ENCODE measurements at places on chromosomes 2 and 18.
A peak's percentile ranks its signal among the peaks of the same experiment; 100 is the strongest.

- DNase-seq: no peak
Observed at GRCh38 chr2:205133544-205133943, 548.8 kb upstream of the NRP2 start.

- DNase-seq: no peak
Observed at GRCh38 chr2:157735532-157735931, 106.9 kb upstream of the ACVR1C start.

- no peak for DNase-seq
Observed at GRCh38 chr2:201343559-201343958, 13.6 kb downstream of the FLACC1 start.

DNA sequence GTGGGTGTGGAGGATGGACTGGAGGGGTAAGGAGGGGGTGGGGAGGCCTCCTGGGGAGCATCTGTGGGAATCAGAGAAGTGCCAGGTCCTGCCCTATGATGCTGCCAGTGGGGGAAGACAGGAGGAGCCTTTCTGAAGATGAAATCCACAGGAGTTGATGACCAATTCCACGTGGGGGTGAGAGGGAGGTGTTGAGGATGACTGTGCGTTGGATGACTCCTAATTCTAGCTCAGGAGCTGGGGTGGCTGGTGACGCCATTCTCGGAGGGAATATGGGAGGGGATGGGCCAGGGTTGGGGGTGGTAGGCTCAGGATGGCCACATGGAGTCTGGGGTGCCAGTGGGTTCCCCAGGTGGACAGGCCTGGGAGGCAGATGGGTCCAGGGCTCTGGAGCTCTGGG lies 32.3 kb downstream of the EMX1 start:
- no peak for DNase-seq

DNA sequence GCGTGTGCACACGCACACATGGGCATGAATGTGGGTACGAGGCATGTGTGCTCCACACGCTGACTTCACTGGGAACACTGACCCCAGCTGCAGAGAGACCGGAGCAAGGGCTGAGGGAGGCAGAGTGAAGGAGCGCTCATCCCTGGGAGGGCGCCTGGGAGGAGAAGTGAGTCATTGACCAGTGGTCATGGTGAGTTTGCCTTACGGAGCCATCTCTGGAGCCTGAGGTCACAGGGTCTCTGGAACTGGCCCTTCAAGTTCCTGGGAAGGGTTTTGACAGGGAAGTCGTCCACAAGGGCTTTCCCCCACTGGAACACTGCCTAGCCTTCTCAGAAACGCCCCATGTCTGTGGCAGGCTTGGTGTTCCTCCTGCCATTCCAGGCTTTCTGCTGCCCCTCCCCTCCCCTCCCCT lies 14.3 kb upstream of the TMEM185B start:
- DNase-seq: no peak

GRCh38 chr2:192480984-192481383 lies 286.3 kb upstream of the TMEFF2 start:
- no peak for DNase-seq

GRCh38 chr18:74141667-74142066 lies 6.0 kb downstream of the FBXO15 start:
- no peak for DNase-seq

DNA sequence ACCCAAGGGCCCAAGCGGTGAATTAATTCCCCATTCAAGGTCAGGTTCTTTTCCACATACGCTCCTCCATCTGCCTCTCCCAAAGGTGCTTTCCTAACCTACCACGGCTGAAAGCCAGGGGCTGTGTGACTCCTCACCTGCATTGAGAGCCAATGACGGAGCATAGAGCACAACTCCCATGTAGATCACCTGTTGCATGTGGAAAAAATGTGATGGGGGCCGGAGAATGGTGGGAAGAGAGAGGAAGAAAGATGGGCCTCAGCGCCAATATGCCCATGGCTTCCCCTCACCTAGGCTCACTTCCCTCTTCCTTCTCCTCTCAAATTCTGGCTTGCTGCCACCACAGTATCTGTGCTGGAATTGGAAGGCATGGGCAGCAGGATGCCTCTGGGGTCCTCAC lies 5.5 kb upstream of the ATRAID start:
- DNase-seq: no peak

DNA sequence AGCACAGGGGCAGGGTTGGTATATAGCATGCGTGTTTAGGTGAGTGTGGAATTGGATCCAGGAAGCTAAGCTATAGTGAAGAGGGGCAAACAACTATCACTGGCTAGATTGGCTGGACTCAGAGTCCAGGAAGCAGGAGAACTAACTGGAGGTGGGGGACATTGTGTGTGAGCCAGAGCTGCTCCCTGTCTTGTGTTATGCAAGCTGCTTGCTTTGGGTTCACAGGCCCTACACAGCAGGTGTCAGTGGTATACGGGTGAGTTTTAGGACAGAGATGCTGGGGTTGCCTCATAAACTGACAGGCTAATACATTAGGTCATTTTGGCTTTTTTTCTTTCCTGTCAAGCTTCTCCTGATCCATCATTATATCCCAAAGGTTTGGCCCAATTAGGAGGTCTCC lies 87.5 kb downstream of the CCDC85A start:
- DNase-seq: no peak

DNA sequence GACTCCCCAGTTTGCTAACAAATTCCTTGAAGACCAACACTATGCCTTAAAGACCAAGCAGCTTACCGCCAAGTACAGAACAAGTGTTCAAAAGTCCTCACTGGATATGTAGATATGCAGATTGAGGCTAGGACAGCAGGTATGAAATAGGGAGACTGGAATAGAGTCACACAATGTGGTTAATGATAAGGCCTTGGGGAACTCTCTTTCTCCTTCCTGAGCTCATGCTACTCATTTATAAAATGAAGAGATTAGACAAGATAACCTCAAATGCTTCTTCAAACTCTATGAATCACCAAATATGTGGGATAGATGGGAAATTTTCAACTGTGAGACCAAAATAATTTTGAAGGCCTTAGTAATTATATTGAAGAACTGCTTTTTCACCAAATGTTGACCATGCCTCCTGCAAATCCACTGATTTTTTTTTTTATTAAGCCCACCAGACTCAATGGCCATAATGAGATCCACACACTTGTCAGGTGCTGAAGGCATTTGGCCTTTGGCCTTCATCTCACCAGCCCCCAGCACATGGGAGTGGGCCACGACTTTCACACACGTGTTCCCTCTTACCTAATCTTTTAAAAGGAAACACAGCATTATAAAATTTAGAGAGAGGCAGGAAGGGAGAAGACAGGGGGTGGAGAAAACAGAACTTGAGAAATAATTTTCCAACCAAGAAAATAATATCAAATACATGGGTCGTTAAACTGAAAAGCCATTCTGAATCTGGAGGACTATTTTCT lies 181.5 kb downstream of the EN1 start:
- no peak for DNase-seq

GRCh38 chr2:169086893-169087467 lies 17.6 kb downstream of the DHRS9 start:
- DNase-seq: no peak

DNA sequence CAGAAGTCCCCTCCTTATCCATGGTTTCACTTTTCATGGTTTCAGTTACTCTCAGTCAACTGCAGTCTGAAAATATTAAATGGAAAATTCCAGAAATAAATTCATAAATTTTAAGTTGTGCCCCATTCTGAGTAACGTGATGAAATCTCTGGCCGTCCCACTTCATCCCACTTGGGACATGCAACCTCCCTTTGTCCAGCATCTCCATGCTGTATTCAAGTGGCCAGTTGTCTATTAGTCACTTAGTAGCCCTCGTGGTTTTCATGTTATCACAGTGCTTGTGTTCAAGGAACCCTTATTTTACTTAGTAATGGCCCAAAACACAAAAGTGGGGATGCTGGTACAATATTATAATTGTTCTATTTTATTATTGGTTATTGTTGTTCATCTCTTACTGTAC lies 18.0 kb upstream of the DAPL1 start:
- DNase-seq: no peak

DNA sequence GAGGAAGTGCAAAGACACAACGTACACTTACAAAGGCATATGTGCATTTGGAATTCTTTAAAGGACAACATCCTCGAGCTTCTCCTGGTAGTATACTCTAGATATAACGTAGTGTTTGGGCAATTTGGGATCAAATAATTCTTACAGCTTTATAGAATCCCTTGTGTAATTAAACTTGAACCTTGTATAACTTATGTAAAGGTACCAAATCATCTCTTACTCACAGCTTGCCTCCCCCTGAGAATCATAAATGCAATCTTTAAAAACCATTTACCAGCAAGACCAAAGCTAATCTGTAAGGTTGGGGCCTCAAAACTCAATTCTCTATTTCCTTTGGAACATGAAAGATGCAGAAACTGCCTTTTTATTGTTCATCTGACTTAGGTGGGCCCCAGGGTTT lies 12.2 kb upstream of the TNP1 start:
- DNase-seq: no peak

DNA sequence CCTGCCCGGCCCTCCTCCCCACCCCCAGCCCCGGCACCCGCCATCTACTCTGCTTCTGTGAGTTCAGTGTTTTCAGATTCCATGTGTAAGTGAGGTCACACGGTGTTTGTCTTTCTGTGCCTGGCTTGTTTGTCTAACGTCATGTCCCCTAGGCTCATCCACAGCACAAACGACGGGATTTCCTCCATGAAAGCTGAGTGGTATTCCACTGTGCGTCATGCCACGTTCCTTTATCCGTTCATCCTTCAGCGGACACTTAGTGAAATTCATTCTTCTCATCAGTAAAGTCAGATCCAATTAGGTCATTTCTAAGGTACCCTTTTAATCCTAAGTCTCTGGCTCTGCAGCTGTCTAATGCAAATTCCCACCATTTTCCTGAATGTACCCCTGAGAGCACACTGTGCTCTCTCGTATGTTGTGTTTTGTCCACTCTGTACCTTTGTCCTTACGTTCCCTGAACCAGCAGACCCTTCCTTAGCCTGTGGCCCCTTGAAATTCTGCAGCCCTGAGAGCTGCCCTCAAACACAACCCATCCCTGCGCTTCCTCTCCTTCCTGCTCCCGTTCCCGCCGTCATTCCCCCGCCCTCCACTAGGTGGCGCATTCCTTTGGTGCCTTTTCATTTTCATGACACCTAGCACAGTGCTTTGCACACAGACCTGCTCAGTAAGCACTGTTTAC lies 44.1 kb downstream of the TRAPPC12 start:
- DNase-seq: peak; percentile 17

DNA sequence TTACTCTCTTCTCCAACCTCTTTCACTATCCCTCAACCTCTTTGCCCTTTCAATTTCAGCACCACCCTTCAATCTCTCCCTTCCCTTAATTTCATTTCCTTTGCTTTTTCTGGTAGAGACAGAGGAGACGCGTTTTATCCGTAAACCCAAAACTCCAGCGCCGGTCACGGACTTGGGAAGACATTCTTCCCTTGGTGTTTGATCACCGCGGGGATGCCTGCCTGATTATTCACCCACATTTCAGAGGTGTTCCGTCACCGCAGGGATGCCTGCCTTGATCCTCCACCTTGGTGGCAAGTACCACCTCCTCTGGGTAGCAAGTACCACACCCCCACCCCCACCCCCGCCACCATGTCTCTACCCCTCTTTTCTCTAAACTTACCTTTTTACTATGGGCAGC lies 669.4 kb upstream of the PKDCC start:
- DNase-seq: no peak

DNA sequence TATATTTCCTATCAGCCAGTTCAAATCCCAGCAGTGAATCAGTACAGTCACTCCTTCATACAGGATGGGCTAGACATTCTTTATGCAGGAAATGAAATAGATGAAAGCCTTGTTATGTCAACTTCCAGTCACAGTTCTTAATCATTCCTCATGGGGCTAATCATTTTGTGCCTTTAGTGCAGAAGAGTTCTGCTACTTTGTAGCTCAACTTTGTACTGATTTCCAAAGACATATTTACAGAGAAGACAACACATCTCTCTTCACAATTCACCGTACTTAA lies 593.9 kb upstream of the NETO1 start:
- DNase-seq: no peak

- no peak for DNase-seq
Observed at GRCh38 chr2:88159955-88160415, 10.2 kb upstream of the THNSL2 start.

DNA sequence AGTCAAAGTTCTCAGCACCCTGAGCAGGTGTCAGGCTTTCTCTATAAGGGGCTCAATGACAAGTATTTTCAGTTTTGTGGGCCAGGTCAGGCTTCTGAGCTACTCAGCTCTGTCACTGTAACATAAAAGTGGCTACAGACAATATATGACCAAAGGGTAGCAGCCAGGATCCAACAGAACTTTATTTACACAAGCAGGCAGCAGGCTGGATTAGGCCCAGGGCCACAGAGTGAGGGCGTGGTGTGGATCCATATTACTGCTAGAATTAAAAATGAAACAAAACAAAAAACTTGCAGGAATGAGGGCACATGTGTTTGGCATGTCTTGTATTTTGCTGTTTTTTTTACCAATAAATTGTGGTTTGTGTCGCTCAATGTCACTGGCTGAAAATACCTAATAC lies 143.7 kb downstream of the EIPR1 start:
- no peak for DNase-seq

DNA sequence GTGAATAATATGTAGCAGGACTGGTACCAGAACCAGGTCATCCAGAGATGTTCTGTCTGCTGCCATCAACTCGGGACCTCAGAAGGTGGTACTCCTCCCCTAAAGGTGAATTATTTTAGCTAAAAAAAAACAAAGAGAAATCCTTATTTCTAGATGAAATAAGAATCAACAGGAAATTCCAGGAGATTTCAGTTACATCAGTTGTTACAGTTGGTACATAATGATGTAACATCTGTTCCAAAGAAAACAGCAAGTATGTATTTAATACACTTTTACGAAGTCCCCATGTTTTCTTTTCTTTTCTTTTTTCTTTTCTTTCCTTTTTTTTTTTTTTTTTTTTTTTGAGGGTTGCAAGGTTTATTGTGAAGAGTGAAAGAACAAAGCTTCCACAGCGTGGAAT lies 33.6 kb upstream of the CD28 start:
- no peak for DNase-seq

GRCh38 chr2:160269365-160269764 lies 69.3 kb upstream of the ITGB6 start:
- no peak for DNase-seq

DNA sequence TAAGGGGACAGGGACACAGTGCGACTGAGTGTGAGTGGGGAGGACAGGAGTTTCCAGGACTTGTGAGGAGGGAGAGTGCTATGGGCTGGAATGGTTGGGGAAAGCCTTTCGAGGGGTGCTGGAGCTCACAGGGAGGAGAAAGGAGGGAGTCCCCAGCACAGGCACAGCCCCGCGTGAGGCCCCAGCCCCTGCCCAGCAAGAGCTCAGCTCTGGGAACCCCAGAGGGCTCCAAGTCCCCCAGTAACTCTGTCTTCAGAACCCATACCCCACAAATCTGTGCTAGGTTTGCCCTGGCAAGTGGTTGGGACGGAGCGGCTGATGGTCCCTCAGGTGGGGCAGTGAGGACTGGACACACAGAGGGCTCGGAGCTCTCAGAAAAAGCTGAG lies 75.4 kb downstream of the SFXN5 start:
- DNase-seq: no peak

- DNase-seq: no peak
Observed at GRCh38 chr2:150232871-150233270, 254.6 kb downstream of the RND3 start.

DNA sequence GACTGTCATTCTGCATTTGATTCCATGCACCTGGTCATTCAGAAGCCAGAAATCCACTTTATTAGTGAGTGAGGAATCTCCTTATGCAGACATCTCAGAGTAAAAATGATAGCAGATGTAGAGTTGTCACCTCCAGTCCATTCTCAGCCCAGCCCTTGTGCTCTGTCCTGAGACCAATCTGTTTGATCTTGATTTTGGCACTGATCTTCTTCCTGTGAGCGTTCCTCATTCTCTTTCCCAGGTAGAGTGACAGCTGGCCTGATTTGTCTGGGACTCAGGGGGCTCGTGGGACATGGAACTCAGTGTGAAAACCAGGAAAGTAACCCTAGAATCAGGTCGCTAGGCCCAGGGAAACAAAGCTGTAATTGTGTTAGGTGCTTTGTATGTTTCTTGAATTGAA lies 8.9 kb downstream of the ARHGAP25 start:
- no peak for DNase-seq

All from thoracic aorta (tissue), 2 donors.